Osteoblast (primary cell): ENCODE measurements at places on chromosomes 1 and 21. TPM values are rescaled to one million over a fixed set of nuclear protein-coding genes. Genes with fewer than 3 reads are reported as not detected.

DNA sequence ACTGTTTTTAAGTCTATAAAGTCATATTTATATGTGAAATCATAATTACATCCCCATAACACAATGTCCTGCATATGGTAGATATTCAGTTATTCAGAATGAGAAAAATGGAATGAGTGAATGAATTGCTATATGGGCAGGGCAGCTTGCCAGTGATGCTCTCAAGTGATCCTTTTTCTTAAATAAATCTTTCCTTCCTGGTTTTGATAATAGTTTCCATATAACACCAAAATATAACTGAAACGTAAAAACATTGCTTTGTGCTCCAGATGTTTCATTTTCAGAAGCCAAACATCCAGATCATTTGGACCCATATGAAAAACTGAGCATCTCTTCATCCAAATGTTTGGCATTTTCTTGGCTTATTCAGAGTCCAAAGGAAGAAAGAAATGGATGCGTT lies 30.2 kb upstream of the RGS8 start:
- DNase-seq, result no peak

DNA sequence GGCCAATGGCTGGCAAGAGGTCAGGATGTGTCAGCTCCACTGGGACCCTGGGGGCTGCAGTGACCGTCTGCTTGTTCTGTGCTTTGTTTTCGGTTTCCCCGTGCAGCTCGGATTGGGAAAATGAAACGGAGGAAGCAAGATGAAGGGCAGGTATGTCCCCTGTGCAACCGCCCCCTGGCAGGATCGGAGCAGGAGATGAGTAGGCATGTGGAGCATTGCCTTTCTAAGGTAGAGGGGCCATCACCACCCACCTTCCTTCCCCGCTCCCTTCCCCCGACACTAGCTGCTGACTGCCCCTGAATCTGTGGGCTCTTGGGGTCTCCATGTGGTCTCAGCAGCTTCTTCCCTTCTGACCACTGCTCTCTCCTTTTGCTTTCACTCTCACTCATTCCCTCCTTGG lies 38.8 kb downstream of the TMEM53 start:
- DNase-seq, result no peak

The KIF14 gene
- 1.8 and 2.1 TPM in 2 replicates for total RNA-seq

- DNase-seq, result peak; percentile 53
Measured at GRCh38 chr21:45552696-45553391, 10.6 kb upstream of the SLC19A1 start.

DNA sequence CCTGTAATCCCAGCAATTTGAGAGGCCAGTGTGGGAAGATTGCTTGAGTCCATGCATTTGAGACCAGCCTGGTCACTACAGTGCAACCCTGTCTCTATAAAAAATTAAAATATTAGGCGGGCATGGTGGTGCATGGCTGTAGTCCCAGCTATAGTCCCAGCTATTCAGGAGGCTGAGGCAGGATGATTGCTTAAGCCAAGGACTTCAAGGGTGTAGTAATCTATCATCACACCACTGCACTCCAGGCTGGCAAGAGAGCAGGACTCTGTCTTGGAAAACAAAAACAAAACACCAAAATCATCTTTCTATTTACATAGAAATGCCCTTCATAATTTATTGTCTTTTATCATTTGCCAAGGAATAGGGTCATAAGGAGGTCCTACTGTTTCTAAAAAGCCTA lies 1274.1 kb upstream of the NCAM2 start:
- DNase-seq, result no peak

The WNT4 gene
- total RNA-seq, result under 0.01 TPM in 1 of 2 replicates, not detected in the other

DNA sequence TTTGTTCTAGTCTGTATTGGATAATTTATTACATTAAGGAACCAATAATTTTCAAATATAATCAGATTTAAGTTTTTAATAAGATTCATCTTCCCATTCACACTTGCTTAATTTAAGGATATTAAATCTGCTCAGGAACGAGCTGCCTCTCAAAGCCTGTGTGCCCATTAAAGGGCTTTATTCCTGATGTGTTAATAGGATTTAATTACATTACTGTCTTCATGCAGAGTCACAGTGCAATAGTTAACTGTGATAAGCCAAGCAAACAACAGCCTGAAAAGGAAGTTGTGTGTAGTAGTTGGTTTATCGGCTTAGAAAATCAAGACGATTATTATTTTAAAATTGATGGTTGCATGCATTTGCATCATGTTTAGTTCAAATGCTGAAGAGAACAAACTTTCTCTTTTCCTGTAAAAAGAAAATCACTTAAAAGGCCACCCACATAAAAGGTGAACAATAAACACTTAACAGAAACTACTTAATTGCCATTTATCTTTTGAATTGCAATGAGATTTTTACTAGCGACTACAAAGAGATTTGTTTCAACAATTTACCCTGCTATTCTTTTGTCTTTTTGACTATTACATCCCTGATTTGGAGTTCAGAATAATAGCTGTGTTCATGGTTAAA lies 174.6 kb downstream of the RWDD3 start:
- DNase-seq, result no peak

DNA sequence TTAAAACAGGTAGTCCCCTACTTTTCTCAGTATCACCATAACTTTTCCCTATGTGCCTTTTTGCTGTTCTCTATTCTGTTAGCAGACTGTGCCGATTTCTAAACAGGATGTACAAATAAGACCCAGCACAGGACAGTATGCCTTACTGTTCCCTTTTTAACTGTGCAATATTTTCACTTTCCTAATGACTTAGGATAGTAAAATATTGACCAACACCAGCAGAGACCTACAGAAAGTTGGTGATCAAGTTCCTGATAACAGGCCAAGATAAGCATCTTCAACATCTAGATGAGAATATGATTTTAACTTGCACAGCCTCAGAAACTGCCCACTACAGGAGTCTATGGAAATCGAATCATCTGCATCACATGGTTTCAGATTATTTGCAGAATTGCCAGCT lies 42.0 kb downstream of the ADSS2 start:
- DNase-seq, result no peak

GRCh38 chr21:27802816-27803475 lies 836.1 kb upstream of the ADAMTS5 start:
- no peak for DNase-seq

- no peak for DNase-seq
Measured at GRCh38 chr21:23574932-23575331, 2032.3 kb downstream of the MRPL39 start.

DNA sequence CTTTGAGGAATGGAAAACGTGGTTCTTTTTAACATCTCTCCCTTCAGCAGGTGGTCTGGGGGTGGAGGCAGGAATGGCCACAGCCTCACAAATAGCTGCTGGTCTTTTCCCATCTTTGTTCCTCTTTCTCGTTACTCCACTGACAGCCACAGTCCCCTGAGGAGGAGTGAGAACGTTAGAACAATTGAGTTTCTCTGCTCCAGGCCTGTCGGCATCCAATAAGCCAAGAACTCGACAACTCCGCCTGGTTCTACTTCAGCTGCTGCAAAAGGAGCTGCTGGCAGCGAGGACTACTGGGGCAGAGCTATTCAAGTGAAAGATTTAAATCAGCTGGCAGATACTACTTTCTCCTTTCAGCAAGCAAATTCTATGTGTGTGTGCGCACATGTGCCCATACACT lies 169.5 kb upstream of the GALNT2 start:
- DNase-seq, result no peak

- DNase-seq, result peak; percentile 88
Measured at GRCh38 chr1:42335809-42336518, 929 bp upstream of the FOXJ3 start.

- no peak for DNase-seq
Measured at GRCh38 chr1:117271959-117272358, 61.2 kb upstream of the VTCN1 start.

GRCh38 chr1:225578251-225578977 lies 74.5 kb downstream of the ENAH start:
- DNase-seq, result no peak

The AJAP1 gene
- total RNA-seq, result 0.29 and 1.1 TPM in 2 replicates

The EFCAB7 gene
- 11.9 and 13.6 TPM in 2 replicates for total RNA-seq

DNA sequence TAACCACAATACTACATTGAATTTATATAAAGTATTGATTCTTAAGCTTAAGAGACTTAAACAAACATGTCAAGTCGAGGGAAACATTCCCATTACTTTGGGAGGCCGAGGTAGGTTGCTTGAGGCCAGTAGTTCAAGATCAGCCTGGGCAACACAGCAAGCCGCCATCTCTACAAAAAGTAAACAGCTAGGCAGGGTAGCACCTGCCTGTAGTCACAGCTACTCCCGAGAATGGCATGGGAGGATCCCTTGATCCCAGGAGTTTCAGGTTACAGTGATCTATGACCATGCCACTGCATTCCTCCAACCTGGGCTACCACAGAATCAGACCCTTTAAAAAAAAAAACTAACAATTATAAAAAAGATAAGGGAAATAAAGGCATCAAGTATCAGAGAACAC lies 50.4 kb downstream of the EIF4G3 start:
- DNase-seq, result no peak

DNA sequence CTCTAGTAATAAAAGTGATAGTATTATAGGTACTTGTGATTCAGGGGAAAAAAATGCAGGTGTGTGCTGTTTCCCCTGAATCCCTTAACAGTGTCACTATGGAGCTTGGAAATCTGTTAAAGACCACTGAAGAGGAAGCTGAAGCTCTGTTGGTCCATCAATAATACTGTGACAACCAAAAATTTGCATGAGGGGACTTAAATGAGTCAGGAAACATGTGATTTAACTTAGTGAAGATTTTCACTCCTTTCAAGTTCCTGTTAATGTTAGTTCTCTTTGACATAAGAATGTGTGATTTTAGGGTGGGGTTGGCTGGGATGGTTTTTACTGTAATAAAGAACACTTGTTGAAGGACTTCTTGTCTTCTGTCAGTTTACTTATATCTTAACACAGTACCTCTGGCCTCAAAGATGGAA lies 32.0 kb downstream of the VANGL2 start:
- no peak for DNase-seq

GRCh38 chr1:218447010-218447689 lies 102.0 kb downstream of the TGFB2 start:
- no peak for DNase-seq

- DNase-seq, result no peak
Measured at GRCh38 chr1:118688891-118689290, 299.3 kb downstream of the TBX15 start.

DNA sequence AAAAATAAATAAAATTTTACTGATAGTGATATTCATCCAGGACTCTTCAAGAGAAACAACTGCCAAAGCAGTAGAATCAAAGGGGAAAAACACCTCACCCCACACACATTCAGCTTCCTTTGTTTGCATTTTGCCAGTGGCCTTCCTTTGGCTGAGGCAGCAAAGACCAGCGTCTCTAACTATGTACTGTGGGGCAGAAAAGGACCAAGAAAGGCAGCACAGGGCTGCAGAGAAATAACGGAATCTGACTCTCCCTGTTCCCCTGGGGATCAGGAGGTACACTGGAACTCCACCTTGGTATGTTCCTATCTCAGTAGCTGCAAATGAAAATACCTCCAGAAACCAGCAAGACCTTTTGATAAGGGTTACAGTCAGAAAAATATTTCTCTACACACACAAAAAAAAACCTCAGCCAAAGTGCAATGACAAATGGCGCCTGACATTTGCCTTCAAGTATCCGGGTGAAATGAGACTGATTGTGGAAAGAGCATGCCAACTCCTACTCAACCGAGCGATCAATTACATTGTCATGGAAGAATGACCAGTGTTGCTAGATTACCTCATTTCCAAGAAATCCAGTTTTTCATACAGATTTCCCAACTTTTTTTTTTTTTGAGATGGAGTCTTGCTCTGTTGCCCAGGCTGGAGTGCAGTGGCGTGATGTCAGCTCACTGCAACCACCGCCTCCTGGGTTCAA lies 50.9 kb downstream of the TARBP1 start:
- DNase-seq, result no peak

The S100A1 gene
- 0.29 TPM in 1 of 2 replicates, not detected in the other for total RNA-seq

The PKP1 gene
- under 0.01 TPM in 2 replicates for total RNA-seq

DNA sequence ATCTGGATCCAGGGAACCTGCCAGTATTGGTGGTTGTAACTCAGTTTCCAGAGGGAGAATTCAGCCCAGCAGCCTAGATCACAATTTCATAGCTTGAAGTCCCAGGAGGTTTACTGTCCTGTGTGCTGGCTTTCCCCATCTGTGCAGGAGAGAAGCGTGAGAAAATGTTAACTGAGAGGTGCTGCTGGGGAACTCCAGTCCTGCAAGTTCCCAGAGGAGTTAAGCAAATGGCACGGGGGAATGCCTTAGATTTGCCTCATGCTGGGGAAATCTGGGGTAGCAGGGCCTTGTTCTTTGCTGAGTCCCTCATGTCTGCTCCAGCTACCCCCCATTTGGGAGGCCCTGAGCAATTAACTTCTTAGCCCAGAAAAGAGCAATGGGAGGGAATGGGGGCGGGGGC lies 25.1 kb upstream of the SLAMF6 start:
- no peak for DNase-seq

DNA sequence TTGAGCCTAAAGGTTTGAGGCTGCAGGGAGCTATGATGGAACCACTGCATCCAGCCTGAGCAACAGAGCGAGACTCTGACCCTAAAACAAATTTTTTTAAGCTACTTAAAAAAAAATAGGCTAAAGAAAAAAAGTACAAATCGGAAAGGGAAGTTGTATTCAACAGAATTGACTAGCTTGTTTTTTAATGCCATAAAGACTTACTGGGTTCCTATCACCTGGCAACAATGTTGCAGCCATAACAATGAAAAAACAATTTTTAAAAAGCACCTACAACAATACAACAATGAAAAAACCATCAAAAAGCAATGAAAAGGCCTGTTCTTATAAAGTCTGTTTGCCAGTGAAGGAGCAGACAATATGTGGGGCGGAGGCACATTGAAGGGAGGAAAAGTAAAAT lies 20.1 kb upstream of the PIGK start:
- no peak for DNase-seq

- DNase-seq, result no peak
Measured at GRCh38 chr1:5660141-5660935, 331.9 kb downstream of the NPHP4 start.

DNA sequence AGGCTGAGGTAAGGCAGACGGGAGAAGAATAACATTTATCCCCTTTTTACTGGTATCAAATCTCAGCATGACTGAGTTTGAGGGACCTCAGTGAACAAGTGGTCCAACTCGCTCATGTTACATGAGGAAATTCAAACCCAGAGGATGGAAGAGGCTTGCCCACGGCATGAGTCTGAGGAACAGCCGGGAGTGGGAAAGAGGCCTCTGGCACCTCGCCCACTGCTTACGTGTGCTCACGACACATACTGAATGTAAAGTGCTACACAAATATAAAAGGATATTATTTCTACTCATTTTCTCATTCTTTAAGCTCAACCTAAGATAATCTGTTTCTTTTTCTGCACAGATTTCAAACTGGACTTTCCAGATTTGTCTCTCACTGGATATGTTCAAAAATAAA lies 14.7 kb downstream of the BEND5 start:
- DNase-seq, result no peak
